ENCODE measurements at places on chromosomes 2 and 18.

- DNase-seq = peak; percentile 32
Observed at GRCh38 chr2:77629539-77629938, 107.4 kb upstream of the LRRTM4 start.

GRCh38 chr2:235500761-235501672 is 7.2 kb downstream of the AGAP1 start:
- DNase-seq = no peak

GRCh38 chr2:186588421-186588820 is 1.4 kb upstream of the ITGAV start:
- DNase-seq = no peak

GRCh38 chr2:61775956-61776570 is 77.8 kb downstream of the FAM161A start:
- DNase-seq = no peak

DNA sequence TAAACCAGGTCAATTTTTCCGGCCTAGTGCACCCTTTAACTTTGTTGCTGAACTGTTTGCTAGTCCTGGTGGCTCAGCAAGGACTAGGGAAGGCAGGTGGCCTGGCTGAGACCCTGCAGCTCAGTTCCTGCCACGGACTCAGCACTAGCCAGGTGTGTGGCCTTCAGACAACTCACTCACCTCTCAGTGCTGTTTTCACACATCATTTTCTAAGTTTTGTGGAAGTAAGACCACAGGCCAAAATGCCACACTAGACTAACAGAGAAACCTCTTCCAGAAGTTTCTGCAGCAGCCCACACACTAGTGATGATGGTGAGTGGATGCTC is 65.9 kb upstream of the SLC1A4 start:
- DNase-seq = no peak

Data from spinal cord (tissue), 10 donors.